ENCODE measurements at places on chromosomes 11 and 22.

- no peak for DNase-seq
These were observed 363.5 kb upstream of the PITPNB start for GRCh38 chr22:28282405-28283067.

- no peak for DNase-seq
These were observed 786.1 kb upstream of the CNTN5 start for GRCh38 chr11:98234698-98235097.

DNA sequence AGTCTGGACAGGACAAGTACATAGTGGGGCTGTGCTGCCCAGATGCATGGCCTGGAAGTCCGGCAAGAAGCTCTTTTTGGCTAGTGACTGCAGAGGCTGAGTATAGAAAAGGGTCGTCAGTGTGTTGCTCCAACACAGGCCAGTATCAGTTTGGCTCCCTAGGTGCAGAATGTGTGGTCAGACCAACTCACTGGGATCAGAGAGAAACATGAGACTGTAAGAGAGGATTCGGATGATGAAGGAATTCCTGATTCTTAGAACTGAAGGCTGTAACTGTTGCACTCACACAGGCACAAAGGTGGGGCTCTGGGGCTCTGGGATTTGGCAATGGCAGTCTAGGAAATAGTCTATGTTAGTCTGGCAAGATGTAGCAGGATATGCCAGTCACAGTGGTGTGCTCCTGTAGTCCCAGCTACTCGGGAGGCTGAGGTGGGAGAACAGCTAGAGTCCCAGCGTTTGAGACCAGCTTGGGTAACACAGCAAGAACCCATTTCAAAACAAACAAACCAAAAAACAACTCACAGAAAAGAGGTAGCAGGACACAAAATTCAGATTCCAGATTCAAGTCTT, 11.1 kb upstream of the UPB1 start:
- no peak for DNase-seq

- DNase-seq, result no peak
These were observed 88.3 kb downstream of the EFCAB6 start for GRCh38 chr22:43723816-43724215.

- DNase-seq, result no peak
These were observed 881.0 kb upstream of the TENM4 start for GRCh38 chr11:80321786-80322185.

- DNase-seq, result no peak
These were observed 26.7 kb downstream of the GNB1L start for GRCh38 chr22:19828035-19828401.

- no peak for DNase-seq
These were observed 626 bp downstream of the FLRT1 start for GRCh38 chr11:64036087-64037026.

Measured in stimulated activated CD4-positive, alpha-beta T cell treated with anti-CD3 and anti-CD28 coated beads, TNF-alpha, amount 100 ng/mL, for 24 hours (primary cell).